AG04450 (cell line): ENCODE measurements at places on chromosomes 1 and 21.

DNA sequence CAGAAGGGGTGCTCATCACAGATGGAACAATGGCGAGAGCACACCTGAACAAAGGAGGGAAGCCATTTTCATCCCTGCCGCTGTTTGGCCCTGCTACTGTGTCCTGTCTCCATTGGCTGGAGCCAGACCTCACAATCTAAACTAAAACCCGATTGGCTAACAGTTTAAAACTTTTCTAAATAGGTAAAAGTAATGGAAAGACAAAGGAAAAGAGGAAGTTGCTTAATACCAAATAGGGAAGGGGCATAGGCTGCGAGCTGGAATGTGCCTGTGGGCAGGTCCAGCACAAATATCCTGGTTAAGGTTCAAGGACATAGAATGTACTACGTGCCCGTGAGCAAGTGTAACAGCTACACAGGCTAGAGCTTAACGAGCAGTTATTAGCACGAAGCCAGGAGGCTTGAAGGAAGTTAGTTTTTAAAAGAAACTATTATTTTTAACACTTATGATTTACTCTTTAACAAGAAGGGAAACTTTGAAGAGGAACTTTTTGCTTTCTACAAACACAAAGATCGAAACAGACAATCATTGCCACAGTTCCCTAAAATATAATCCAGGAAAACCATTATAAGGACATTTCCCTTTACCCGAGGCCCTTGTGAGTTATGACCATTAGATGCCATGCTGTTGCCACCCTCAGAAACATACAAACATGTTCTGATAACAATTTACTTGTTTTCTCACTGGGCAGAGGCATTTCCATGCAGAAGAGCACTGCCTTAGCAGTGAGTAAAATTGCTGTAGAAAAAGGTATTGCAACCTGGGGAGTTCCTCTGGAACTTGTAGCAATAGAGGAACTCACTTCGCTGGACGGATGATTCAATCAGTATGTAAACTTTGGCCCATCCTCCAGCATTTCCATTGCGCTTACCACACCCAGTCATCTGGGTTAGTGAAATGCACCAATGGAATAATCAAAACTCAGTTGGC is 4.8 kb upstream of the PTTG1IP start:
- no peak for DNase-seq

GRCh38 chr1:109615879-109616278 is 3.5 kb downstream of the GNAT2 start:
- no peak for DNase-seq

- DNase-seq: no peak
These were observed 41.6 kb upstream of the GUCA2A start for GRCh38 chr1:42206164-42206563.

DNA sequence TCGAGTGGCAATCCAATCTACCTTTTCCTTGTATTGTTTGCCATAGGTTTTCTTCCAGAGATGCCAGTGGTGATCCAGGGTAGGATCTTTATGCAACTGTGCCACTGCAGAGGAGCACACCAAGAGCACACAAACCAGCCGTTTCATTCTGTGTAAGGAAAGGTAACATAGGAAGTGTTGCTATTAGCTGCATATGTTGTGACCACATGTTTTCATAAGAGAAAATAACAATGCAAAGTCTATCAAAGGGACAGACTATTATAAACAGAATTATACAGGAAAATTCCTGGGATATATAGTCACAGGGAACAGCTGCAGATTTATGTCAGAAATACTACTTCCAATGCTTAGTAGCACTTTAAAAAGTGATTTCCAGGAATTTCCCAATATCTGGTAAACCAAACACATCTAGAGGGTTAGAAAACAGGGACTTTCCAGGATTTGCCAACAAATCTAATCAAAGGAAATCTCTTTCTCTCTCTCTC is 919 bp downstream of the CTSS start:
- peak; percentile 87 for DNase-seq

DNA sequence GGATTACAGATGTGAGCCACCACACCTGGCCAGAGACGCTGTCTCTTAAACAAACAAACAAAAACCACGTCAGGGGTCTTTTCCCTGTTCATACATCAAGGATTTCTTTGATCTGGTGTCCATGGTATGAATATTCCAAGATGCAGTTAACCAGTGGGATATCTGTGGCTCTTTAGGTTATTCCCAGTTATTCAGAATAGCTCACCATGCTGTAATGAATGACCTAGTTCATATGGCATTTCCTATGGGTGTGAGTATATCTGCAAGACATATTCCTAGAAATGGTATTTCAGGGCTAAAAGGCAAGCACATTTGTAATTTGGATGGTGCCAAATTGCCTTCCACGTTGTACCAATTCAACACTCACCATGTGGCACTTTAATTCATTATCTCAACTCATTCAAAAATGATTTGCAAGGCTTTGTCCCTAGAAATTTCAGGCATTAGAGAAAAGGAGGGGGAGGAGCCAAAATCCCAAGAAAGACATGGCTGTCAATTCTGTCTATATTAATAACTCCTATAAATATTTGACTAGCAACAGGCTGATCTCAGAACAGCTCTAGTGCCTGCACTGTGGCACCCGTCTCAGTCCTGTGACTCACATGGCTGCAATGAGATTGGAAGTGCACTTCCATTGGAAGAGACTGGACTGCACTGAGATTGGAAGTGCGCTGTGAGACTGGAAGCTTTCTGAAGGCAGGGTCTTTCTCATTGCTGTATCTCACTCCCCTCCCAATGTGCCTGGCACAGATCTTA is 6.0 kb upstream of the STMN1 start:
- peak; percentile 38 for DNase-seq

DNA sequence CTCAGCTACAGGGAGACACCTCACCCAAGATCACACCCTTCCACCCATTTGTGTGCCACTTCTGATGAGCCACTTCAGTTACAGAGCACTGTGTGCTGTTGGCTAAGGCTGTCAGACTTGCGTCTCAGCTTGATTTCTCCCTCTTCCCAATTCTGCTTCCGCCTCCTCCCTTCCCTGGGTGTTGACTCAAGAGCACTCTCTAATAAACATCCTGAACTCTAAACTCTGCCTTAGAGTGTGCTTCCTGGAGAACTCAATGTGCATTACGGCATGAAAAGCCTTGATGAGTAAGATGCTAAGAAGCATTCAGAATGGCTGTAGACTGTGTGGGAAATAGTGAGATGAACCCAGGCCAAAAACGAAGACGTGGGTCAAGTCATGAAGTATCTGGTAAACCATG is 54.9 kb upstream of the S1PR1 start:
- no peak for DNase-seq

DNA sequence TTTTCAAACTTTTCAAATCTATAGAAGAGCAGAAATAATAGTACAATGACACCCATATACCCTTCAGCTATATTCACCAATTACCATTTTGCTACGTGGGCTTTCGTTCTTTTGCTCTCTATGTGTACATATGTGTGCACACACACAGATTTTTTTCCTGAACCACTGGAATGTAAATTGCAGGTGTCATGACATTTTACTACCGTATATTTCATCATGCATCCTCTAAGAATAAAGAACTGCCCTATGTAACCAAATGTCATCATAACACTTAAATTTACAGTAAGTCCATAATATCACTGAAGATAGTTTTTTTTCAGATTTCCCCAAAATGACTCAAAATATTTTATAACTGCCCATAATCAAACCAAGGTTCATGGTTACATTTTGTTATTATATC is 88.4 kb upstream of the GFI1 start:
- no peak for DNase-seq

- no peak for DNase-seq
These were observed 415.9 kb downstream of the PLA2G4A start for GRCh38 chr1:187244623-187245022.

- no peak for DNase-seq
These were observed 14.1 kb downstream of the SLC19A1 start for GRCh38 chr21:45528028-45528705.

DNA sequence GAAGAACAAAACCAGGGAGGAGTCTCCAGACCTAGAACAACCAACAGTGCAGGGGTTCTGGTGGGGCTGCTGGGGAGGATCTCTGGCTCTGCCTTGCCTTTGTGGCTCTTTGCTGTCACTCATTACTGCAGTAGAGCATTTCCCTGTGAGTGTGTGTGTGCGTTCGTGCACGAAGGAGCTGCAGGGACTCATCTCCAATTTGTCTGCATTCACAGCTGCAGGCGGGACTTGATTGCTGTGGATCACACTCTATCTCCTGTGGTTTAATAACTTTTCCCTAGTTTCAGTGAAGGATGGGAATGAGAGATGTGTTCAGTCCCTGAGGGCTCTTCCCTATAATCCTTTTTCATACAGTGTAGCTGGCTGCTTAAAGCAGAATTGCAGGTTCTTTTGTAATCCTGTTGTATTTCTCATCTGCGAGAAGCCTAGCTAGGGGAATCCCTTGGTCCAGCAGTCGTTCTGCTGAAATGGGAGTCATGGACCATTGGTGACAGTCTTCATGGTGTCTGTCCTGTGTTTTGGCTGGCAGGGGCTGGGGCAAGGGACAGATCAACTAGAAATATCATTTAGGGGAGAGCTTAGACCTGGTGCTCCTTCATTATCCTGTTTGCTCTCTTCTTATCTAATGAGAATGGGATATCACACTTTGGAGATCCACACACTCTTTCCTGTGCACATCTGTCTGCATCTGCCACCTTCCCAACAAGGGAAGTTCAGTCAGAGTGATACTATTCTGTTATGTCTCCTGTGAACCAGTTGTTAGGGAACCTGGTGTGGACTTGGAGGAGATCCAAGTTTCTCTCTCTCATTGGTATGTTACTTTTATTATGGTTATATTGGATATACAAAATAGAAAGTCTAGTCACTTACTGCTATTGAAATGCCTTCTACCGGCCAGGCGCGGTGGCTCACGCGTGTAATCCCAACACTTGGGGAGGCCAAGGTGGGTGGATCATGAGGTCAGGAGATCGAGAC is 3.0 kb downstream of the PCP4L1 start:
- no peak for DNase-seq

DNA sequence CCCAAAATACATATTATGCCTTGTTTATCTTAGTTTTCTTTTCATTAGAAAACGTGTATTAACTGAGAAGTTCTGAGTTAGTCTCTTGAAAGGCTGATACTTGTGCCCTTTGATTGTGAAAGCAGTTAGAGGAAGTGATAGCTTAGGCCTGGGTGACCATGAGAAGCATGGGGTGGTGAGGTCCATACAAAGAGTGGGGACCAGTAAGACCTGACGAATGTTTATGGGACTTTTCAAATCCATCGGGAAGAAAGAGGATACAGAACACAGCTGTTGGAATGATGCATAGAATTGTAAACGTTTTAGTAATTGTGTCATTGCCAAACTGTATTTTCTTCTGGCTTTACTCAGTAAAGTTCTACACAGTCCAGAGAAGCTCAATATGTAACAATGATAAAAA is 259.8 kb downstream of the LMO4 start:
- DNase-seq: peak; percentile 36

- DNase-seq: no peak
These were observed 21.0 kb upstream of the ERRFI1 start for GRCh38 chr1:8047112-8047511.

GRCh38 chr1:32683397-32683796 is 19.2 kb downstream of the SYNC start:
- no peak for DNase-seq

DNA sequence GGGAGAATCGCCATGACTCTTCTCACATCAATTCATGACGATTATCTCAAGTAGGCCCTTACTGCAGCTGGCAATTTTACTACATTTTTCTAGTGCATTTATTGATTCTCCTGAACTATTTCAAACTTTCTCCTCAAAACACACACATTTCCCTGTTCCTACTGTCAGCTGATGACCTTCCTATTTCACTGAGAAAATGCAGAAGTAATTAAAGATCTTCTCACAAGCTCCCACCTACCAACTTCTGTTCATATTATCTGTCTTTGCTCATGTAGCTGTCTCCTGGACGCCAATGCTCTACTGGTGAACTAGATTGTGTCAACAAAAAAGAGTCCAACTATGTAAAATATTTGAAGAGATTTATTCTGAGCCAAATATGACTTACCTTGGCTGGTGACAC is 36.4 kb upstream of the FASLG start:
- DNase-seq: no peak

DNA sequence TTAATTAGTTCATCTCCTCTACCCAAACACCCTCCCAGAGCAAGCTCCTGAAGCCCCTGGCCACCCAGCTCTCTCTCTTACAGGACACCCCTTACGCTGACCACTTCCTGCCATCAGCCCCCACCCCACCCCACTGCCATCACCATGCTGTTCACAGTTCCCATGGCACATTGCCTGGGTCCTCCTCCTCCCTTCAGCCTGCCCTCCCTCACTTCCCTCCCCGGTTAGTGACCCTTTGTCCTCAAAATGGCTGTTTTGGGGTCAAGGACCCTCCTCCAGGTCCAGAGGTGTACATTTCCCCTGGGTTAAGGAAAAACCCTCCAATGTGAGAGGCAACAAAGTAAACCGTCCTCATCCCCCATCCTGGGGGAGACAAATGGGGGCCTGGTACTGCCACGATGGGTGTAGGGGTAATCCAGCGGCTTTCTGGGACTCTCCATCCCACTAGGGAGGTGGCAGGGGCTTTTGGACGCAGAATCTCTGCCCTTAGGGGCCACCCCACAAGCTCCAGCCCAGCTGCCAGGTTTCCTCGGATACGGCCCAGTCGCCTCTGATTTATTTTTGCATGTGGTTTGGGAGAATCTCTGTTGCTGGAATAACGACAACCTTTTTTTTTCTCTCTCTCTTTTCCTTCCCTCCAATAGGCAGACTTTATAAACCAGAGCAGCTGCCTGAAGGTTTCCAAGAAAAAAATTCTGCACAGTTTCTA is 8.5 kb downstream of the CAMK2N1 start:
- no peak for DNase-seq

DNA sequence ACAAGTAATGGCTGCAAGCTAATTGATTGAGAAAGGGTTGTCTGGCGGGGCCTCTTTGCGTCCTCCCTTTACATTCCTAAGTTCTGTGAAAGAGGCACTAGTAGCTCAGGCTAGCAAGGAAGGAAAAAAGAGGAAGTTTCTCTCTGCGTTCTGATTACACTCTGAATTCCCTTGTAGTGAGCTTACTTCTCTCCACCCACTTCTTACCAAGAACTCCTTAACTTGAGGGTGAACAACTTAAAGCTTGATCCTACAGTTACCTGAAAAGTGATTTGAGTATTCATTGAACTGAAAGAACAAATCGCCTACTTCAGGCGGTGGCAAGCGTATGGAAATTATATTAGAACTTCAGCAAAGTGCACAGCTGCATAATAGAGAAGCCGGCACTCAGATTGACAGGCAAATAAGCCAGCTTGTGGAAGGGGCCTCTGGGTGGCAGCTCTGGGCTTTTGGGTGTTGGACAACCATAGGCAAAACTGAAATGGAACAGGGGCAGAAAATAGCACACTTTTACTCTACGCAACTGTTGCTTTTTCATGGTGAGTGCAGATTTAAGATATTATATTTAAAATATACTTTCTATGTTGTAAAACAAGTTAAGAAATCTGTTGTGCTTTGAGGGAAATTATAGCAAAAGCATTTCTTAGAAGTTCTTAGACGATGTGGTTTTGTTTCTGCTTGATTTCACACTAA is 464.5 kb downstream of the USP25 start:
- DNase-seq: peak; percentile 60

- no peak for DNase-seq
These were observed 162.1 kb downstream of the PTPRU start for GRCh38 chr1:29398431-29398830.

GRCh38 chr1:183124259-183124658 is 61.8 kb upstream of the LAMC2 start:
- no peak for DNase-seq

- no peak for DNase-seq
These were observed 710 bp upstream of the SLC30A1 start for GRCh38 chr1:211579440-211580302.

GRCh38 chr1:203360547-203361185 is 9.7 kb upstream of the FMOD start:
- DNase-seq: no peak
